SJSA1 (cell line): ENCODE measurements at places on chromosomes 3 and 15.

- peaks cover 42% of the 10 kb centered on the region for H3K36me3 ChIP-seq
- no peaks in the 10 kb centered on the region for H3K27me3 ChIP-seq
- peak overlapping the region; percentile 80 for H3K4me3 ChIP-seq
- peaks cover 69% of the 10 kb centered on the region for H3K4me1 ChIP-seq
- DNase-seq = no peak
- peak overlapping the region; percentile 95 for H3K27ac ChIP-seq
These were observed 2.8 kb downstream of the FURIN start for GRCh38 chr15:90871139-90871715.

DNA sequence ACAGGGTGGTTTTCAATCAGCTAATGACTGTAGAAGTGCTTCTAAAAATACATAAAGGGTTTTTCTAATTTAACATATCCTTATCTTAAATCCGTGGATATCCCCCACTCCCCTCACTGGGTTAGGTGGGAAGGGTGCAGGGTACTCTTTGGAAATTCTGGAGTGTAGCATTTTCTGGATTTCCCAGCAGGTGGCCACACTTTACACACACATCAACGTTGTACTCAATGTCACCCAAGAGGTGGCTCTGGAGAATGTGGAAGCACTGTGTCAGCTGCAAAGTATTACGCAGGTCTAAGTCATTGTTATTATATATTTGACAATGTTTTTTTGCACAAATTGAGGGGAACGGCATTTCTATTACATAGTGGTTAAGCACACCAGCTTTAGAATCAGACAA lies 168.8 kb downstream of the CHDH start:
- no peaks in the 10 kb centered on the region for H3K36me3 ChIP-seq
- DNase-seq = no peak
- no peaks in the 10 kb centered on the region for H3K4me1 ChIP-seq
- H3K4me3 ChIP-seq = no peak overlapping the region
- no peak overlapping the region for H3K27ac ChIP-seq

DNA sequence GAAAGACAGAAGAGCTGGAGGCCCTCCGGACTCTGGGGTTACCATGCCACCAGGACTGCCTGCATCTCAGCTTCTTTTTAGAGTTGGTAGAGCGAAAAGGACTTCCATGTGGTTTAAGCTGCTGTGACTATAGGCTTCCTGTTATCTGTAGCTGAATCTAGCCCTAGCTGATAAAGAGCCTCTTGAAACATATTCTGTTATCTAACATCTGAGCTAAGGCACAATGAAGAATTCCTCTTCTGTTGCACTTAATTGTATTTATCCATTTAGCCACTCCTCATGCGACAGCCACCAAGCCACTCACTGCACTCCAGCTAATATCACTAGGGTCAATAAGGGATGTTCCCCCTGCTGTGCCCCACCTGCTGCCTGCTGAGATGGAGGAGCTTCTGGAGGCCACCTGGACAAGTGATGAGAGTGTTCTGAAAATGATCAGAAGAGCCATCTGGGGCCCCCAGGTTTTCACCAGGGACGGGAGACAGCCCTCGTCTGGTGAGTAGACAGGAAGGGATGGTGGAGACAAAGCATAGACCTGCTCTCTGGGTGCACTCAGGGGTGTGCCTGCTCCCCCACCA lies 94.6 kb upstream of the PLXNA1 start:
- H3K36me3 ChIP-seq = no peaks in the 10 kb centered on the region
- no peak overlapping the region for H3K27ac ChIP-seq
- H3K4me1 ChIP-seq = peaks cover 25% of the 10 kb centered on the region

- DNase-seq = no peak
- H3K4me1 ChIP-seq = peaks cover 14% of the 10 kb centered on the region
- H3K36me3 ChIP-seq = peaks cover 59% of the 10 kb centered on the region
- H3K27me3 ChIP-seq = no peaks in the 10 kb centered on the region
- no peak overlapping the region for H3K27ac ChIP-seq
- H3K4me3 ChIP-seq = no peak overlapping the region
These were observed 60.6 kb downstream of the CHAC1 start for GRCh38 chr15:41013691-41014414.

GRCh38 chr3:109118584-109118983 lies 650 bp upstream of the MORC1 start:
- no peaks in the 10 kb centered on the region for H3K4me1 ChIP-seq
- no peak overlapping the region for H3K27ac ChIP-seq
- DNase-seq = no peak
- no peaks in the 10 kb centered on the region for H3K36me3 ChIP-seq
- no peak overlapping the region for H3K4me3 ChIP-seq

DNA sequence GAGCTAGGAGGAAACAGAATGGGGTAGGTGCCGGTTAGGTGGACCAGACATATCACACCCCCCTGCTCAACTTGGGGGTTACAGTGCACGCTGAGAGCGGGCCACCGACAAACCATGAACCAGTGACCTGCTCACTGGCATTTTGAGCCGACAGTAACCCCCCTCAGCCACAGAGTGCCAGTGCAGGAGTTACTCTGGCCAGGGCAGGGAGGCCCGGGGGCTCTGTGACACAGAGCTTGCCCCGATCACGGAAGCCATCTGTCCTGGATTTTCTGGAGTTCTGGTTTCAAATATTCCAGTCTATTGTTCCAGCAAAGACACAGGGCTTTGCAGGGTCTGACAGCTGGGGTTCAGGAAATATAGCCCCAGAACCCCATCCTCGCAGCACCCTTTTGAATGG lies 225.2 kb downstream of the VPS13C start:
- no peak for DNase-seq
- no peaks in the 10 kb centered on the region for H3K36me3 ChIP-seq
- H3K4me1 ChIP-seq = no peaks in the 10 kb centered on the region
- no peak overlapping the region for H3K27ac ChIP-seq
- H3K4me3 ChIP-seq = no peak overlapping the region

DNA sequence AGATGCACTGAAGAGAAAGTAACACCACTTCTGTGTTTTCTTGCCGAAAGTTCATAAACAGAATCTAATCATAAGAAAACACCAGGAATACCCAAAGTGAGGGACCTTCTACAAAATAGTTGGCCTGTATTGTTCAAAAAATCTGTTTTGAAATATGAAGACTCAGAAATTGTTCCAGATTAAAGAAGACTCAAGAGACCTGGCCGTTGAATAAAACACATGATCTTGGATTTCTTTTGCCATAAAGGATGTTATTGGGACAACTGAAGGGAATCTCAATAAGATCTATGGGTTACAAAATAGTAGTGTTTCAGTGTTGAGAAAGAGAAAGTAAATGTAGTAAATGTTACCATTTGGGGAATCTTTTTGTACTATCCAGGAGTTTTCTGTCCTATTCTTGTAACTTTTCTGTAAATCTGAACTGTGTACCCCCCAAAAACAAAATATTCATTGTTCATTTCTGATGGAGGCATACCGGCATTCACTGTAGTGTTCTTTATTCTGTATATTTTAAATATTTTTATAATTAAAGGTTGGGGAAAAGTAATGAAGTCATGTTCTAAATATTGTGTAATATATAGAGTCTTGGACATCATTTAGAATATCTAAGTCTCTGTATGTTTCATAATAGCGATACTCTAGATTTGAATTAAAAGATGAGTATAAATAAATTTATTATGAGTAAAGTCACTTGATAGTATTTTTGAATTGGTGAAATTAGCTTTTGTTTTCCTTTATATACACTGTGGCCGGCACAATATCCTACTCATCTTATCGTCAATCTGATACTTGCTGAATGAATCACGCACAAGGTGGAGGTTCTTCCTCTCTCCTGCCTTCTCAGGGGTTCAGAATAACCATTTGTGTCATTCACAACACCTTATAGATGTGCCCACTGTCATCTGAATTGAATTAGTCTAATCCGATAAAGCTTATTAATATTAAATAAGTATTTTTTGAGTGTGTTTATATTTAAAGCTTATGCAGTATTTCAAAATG lies 66.7 kb downstream of the TRAK1 start:
- H3K4me1 ChIP-seq = peaks cover 9% of the 10 kb centered on the region
- no peak for DNase-seq
- H3K4me3 ChIP-seq = no peak overlapping the region
- H3K27ac ChIP-seq = no peak overlapping the region
- H3K27me3 ChIP-seq = no peaks in the 10 kb centered on the region
- no peaks in the 10 kb centered on the region for H3K36me3 ChIP-seq

- no peak overlapping the region for H3K4me3 ChIP-seq
- H3K27me3 ChIP-seq = no peaks in the 10 kb centered on the region
- H3K27ac ChIP-seq = no peak overlapping the region
- H3K4me1 ChIP-seq = no peaks in the 10 kb centered on the region
- H3K36me3 ChIP-seq = no peaks in the 10 kb centered on the region
These were observed 41.9 kb upstream of the LMOD3 start for GRCh38 chr3:69164296-69164695.

GRCh38 chr15:78130466-78131294 lies 565 bp downstream of the CIB2 start:
- H3K4me3 ChIP-seq = peak overlapping the region; percentile 86
- no peak for DNase-seq

DNA sequence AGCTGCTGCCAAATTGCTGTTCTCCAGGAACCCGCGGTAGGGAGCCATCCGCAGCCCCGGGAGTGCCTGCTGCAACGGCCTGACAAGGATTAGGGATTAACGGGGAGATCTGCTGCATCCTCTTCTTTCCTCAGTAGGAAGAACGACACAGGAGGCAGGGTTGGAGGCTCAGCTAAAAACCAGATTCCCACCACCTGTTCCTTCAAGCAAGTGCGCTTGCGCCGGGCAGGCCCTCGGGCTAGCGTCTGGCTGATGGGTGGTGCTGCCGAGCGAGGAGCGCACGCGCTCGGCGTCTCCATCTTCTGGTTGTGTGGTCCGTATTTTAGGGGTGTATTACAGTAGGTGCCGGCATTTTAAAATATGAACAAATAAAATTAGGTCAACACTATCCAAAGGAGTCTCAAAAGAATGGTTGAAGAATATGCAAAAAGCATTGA lies 25.4 kb upstream of the SLC25A26 start:
- no peaks in the 10 kb centered on the region for H3K36me3 ChIP-seq
- no peak overlapping the region for H3K4me3 ChIP-seq
- H3K4me1 ChIP-seq = no peaks in the 10 kb centered on the region
- peak; percentile 44 for DNase-seq
- 0 out of 2 replicates have a peak, but pooled peaks cover 4% of the 10 kb centered on the region for H3K27me3 ChIP-seq
- H3K27ac ChIP-seq = no peak overlapping the region

DNA sequence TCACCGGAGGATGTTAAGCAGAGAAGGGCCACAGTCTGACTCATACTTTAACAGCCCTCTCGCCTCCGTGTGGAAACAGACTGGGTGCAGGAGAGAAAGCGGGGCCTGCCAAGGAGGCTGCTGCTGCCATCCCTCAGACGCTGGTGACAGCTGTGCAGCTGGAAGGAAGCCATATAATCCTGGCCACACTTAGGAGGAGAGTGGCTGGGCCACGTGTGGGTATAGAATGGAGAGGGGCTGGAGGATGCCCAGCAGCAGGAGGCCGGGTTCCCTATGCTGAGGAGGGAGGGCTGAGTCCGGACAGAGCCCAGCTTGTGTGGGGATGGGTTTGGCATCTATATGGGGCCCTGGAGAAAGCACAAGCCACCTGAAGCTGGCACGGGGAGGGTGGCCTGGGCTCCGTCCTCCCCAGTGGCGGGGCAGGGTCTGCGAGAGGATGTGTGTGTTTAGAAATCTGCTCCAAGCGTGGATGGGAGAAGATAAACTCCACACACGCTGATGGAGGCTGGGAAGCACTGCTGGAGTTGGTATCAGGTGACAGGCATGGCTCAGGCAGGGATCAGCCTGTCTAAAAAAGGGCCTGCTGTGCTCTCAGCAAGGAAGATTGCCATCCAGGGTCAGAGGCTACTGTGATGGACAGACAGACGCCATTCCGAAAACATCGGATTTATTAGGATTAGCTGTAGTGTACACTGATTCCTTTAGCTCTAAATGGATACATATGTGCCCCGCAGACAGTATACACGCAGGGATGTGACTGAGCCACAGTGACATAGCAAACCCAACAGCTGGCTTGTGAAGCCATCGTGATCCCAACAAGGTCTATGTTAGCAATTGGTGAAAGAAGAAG lies 15.9 kb downstream of the ABTB1 start:
- peaks cover 61% of the 10 kb centered on the region for H3K4me1 ChIP-seq
- H3K36me3 ChIP-seq = peaks cover 37% of the 10 kb centered on the region
- H3K4me3 ChIP-seq = no peak overlapping the region
- no peaks in the 10 kb centered on the region for H3K27me3 ChIP-seq

- H3K36me3 ChIP-seq = no peaks in the 10 kb centered on the region
- peak; percentile 50 for DNase-seq
- no peaks in the 10 kb centered on the region for H3K27me3 ChIP-seq
- H3K27ac ChIP-seq = no peak overlapping the region
- peaks cover 17% of the 10 kb centered on the region for H3K4me1 ChIP-seq
These were observed 155.6 kb upstream of the STT3B start for GRCh38 chr3:31377045-31377642.

DNA sequence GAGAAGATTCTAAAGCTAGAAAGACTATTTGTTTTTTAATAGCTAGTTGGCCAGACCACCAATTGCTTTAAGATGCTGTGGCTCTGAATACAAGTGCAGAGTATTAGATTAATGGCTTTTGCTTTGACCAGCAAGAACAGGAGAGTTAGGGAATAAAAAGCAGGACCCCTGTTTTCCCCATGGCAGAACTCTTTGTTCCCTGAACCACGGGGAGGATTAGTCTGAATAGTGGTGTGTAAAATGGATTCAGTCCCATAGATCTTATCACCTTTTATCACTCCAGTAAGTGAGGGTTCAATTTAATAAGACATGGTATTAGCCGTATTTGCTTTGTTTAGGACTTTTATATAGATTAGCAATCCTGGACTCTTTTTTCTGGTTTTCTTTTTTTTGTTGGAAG lies 562.6 kb upstream of the DPPA4 start:
- H3K4me1 ChIP-seq = no peaks in the 10 kb centered on the region
- H3K27ac ChIP-seq = no peak overlapping the region
- H3K4me3 ChIP-seq = no peak overlapping the region
- no peak for DNase-seq

DNA sequence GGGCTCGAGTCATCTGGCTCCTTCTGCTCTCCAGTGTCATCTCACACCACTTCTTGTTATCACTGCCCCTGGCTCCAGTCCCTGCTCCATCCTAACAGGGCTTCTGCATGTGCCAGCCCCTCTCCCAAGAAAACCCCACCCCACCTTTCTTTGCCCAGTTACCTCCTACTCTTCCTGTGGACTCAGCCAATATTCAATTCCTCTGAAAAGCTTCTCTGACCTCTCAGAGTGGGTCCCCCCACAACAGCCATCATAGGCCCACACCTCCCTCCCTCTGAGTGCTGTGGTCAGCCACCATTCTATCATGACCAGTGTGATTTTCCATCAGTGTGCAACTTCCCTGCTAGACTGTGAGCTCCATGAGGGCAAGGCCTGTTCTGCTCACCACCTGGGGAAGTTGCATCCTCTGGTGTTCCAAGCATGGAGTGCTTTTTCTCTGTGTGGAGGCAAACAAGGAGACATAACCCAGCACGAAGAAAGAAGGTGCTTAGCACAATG lies 71.6 kb downstream of the ADCY5 start:
- DNase-seq = no peak
- H3K4me3 ChIP-seq = no peak overlapping the region
- H3K27me3 ChIP-seq = no peaks in the 10 kb centered on the region
- H3K36me3 ChIP-seq = no peaks in the 10 kb centered on the region
- peaks cover under 1% of the 10 kb centered on the region for H3K4me1 ChIP-seq

DNA sequence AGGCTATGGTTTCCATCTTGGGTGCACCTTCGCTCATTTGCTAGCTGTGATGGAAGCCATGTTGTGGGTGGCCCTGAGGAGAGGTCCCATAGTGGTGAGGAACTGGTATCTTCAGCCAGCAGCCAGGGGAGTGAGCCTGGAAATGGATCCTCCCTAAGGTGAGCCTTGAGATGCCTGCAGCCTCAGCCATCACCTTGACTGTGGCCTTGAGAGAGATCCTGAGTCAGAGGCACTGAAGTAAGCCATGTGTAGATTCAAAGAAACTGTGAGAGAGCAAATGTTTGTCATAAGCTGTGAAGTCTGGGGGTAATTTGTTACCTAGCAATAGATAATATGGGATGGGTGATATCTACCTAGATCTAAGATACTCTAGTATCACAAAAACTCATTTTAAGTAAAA lies 105.3 kb downstream of the SNRK start:
- H3K27ac ChIP-seq = no peak overlapping the region
- DNase-seq = no peak
- no peaks in the 10 kb centered on the region for H3K36me3 ChIP-seq
- no peaks in the 10 kb centered on the region for H3K27me3 ChIP-seq
- peaks cover 15% of the 10 kb centered on the region for H3K4me1 ChIP-seq
